ENCODE measurements at places on chromosomes 11 and 22.

DNA sequence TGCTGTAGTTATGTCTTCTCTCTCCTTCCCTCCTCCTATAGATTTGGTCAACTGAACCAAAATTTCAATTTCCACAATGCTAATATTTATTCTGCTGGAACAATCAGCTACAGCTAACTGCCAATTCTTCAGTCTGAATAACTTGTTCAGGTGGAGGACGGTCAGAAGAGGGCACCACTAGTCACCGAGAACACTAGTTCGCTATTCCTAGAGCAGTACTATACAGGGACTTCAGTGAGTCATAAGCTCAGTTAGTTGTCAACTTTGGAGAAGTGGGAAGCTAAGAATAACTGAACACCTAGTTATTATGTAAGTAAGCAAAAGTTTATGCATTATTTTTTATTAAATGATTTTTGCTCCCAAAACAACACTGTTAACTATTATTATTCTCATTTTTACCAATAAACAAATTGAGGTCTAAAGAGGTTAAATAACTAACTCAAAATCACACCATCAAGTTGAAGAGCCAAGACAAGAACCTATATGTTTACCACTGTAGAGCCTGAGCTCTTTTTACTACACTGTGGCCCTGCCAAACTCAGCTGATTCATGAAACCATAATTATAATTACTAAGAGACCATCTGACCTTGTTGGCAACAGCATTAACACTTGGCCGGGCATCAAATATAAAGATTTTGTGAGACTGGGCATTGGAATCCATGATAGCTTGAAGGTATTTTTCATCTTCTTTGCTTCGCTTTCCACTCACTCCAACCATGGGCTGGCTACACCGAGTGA lies 59.0 kb downstream of the CEP57 start:
- ATAC-seq: peak; percentile 98

- no peak for ATAC-seq
These were observed 44.1 kb downstream of the USP28 start for GRCh38 chr11:113831314-113831713.

GRCh38 chr11:62930666-62931065 lies 9.5 kb upstream of the CHRM1 start:
- ATAC-seq: no peak

- peak; percentile 64 for ATAC-seq
These were observed 32.6 kb downstream of the PRCP start for GRCh38 chr11:82867495-82868082.

DNA sequence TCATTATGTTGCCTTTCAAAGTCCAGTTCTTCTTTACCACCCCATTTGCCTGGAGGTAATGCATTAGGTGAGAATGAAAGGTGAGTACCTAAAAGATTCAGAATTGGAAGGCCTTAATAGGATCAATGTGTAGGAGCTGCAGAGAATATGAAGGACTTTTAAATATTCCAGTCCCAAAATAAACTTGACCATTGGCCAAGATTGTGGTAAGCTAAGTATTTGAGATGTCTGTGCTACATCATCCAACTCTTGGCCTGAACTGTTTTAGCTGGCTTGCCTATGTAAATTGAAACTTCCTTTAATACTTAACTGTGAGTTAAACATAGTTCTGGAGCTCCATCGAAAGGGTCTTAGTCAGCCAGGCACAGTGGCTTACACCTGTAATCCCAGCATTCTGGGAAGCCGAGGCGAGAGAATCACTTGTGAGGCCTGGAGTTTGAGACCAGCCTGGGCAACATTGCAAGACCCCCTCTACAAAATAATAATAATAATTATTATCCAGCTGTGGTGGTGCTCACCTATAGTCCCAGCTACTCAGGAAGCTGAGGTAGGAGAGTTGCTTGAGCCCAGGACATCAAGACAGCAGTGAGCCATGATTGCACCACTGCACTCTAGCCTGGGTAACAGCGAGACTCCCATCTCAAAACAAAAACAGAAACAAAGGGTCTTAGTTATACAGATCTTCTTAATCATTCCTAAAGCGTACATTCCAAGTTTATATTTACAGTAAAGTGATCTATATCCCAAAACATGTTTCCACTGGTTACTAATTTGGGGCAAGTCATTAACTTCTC lies 29.8 kb downstream of the MTMR3 start:
- peak; percentile 86 for ATAC-seq

DNA sequence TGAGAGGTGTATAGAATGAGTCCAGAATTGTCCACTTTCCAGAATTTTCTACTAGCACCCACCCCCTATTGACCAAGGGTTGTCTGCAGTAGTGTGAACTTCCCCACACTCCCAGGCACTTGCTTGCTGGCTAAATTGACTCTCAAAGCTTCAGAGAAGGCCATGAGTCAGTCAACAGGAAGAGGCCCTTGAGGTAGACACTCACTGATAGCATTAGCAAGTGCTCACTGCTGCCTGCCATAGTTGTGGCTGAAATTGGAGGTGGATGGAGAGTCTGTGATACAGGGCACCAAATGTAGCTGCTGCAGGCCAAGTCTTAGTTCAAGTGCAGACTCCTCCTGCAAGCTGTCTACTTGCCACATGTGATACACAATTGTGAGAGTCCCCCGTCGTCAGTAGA lies 156.8 kb downstream of the SPON1 start:
- no peak for ATAC-seq
